ENCODE measurements at places on chromosomes 7 and 10. TPM values are rescaled to one million over a fixed set of nuclear protein-coding genes. Genes with fewer than 3 reads are reported as not detected.

CLRN3 gene
- 5.7 TPM for total RNA-seq

EPHA1 gene
- 12.0 TPM for total RNA-seq

NUTM2B gene
- total RNA-seq, result 0.37 TPM

GNA12 gene
- total RNA-seq, result 10.9 TPM

CASP7 gene
- 25.0 TPM for total RNA-seq

DNA sequence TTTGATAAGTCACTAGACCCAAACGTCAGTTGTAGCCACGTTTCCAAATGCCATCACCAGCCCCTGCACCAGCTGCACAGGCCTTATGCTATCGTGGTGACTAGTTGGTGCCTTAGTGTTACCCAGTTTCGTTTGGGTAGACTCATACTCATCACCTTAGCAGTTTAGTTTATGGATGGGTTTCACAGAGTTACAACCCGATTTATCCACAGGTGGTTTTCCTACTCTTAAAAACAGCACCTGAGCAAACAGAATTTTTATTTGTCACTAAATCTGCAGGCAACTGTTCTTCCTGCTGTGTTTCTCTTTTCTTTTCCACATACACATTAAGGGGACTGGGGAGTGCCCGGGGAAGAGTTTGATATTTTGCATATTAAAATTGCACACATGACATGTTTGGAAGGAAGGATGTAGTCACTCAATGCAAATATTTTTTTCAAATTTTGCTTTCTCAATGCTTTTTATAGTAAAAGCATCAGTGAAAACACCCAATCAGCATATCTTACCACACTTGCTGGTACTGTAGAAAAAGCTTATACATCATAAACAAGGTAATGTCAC, 41.6 kb downstream of the PDSS1 start:
- DNase-seq, result no peak

- DNase-seq, result no peak
Measured at GRCh38 chr7:14637968-14638367, 264.6 kb downstream of the DGKB start.

- DNase-seq, result no peak
Measured at GRCh38 chr7:24959735-24960485, 20.1 kb downstream of the OSBPL3 start.

GRCh38 chr10:98394851-98395440, 20.0 kb downstream of the PYROXD2 start:
- DNase-seq, result no peak

GRCh38 chr10:132279873-132280645, 27.7 kb downstream of the STK32C start:
- DNase-seq, result no peak

- DNase-seq, result no peak
Measured at GRCh38 chr10:24950439-24950838, 2.0 kb downstream of the PRTFDC1 start.

GRCh38 chr10:125609859-125610258, 73.1 kb downstream of the TEX36 start:
- no peak for DNase-seq

DNA sequence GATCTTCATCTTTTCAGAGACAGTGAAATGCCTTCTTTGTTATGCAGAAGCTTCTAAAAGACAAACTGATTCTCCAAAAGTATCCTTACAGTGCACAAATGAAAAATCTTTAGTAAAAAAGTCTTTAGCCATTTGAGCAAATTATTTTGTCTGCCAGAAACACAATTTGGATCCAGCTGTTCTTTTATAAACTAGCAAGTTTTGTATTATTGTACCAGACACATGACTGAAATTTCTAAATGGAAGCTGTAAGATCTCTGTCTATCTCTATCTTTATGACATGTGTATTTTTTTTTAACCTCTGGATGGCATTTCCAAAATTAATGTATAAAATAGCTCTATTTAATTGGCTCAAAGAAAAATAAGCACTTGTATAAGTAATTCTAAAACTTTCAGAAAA, 68.3 kb downstream of the VIPR2 start:
- DNase-seq, result no peak

DNA sequence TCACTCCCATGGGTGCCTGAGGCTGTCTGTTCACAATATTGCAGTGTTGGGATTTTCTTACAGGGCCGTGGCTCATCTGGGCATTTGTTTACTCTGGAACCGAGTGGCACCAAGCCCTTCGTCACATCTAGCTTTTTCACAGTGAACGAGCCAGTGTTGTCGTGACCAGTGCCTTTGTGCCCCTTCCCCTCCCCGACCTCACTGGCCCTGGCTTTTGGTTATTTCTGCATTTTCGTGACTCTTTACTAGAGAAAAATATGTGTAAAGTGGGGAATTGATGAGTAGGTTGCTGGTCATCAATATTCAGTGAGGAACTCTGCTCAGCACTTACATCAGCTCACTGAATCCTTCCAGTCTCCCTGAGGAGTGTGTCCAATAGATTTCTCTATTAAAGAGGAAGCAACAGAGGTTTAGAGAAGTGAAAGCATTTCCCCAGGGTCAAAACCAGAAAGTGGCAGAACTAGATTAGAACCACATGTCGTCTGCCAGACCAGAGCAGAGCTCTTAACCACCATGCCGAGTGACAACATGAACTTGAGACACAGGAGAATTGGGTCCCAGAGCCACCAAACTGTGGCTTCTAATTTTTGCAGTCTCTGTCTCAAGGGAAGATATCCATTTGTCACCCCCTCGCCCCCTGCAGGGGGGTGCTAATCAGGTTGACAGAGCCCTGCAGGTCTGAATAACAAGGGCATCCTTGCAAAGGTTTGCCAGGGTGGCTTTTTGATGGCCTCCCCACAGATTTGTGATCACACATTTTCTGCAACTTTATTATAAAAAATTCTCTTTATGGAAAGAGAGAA, 125.3 kb downstream of the CHN2 start:
- no peak for DNase-seq
